EL (cell line): ENCODE measurements at places on chromosomes 12 and 14.

GRCh38 chr12:27383429-27384260 is 51.0 kb downstream of the BMAL2 start:
- peak; percentile 84 for DNase-seq

GRCh38 chr14:77961847-77962580 is 162.1 kb downstream of the ADCK1 start:
- no peak for DNase-seq

GRCh38 chr12:53777936-53778644 is 26.3 kb upstream of the CISTR start:
- DNase-seq, result no peak

GRCh38 chr12:749751-750270 is 2.6 kb upstream of the WNK1 start:
- no peak for DNase-seq

- DNase-seq, result no peak
Observed at GRCh38 chr12:71134405-71134804, 23.4 kb downstream of the TSPAN8 start.

DNA sequence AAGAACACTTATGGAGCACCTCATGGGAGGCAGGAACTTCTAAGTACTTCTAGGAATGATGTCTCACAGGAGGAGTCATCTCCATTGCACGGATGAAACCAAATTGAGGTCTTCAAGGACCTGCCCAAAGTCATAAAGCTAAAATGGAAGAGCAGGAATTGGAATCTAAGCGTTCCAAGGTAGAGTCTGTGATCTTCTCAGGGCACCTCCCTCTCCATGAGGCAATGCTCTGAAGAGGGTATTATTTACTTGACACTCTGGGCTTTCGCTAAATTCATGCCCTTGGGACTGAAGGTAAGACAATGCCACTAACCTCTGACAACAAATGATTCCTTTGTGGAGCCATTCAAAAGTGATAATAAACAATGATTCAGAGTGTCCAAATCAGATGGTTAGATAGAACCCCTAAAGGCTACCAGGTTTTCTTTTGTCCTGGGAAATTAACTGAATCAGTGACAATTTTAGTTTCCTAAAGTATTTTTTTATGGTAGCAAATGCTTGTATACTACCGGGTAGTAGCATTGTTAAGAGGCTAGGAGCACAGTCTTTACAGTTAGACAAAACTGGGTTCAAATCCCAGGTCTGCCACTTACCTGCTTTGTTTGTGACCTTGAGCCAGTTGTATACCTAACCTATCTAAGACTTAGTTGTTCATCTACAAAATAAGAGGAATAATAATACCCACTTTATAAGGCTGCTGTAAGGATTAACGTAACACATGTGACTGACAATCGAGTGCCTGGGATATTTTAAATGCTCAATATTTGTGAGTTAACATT is 12.3 kb downstream of the HMGA2 start:
- no peak for DNase-seq

DNA sequence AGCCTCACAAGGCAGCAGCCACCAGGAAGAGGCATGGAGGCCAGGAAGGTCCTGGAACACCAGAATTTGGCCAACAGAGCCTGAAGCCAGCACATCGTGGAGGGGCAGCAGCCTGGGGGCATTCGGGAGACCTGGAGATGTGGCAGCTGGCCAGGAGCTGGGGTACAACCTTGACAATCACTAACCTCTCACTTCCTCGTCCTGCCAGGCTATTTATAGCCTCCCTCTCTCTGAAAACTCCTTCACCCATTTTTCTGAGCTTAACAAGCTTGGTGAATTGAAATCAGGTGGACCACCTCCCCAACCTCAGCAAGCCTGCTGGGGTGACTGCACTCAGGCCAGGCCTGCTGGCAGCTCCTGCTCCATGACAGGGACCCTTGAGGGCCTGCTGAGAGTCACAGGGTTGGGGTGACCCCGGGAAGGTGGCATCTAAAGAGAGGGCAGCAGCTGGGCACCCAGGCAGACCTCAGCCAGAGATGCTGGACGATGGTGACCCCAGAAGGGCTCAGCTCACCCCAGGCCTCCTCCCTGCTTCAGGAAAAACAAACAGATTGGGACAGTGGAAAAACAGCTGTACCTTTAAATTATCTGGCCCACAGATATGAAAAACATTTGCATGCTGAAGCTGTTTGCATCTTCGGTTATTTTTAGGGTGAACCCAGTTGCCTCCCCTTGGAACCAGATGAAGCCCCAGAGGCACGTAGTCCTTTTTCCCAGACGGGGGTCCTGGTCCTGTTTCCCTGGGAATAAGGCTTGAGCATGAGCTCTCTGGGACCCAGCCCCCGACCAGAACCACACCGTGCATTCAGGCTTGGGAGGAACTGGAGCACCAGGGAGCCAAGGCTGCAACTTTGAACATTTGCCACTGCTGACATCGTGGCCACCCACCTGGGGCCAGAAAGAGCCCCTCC is 67.0 kb downstream of the PITPNM2 start:
- no peak for DNase-seq

- DNase-seq, result no peak
Observed at GRCh38 chr14:34164162-34164864, 213.4 kb upstream of the EGLN3 start.

- DNase-seq, result no peak
Observed at GRCh38 chr14:69321601-69322330, 61.8 kb downstream of the GALNT16 start.

DNA sequence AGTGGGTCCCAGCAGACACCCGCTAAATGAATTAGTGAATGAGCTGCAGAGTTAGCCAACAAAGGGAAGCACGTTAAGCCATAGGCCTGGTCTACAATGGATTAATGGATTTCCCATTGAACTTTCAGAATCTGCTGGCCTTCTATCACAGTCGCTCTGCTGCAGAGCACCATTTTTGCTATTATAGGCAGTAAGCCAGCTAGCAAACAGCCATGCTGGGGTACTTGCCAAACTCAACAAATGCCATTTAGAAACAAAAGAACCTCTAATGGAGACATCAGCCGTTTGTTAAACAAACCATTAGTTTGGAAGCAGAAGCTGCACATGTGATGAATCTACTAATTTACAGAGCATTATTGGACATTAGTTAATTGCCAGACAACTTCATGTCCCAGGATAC is 181.1 kb upstream of the STXBP6 start:
- no peak for DNase-seq

GRCh38 chr12:28489246-28489645 is 299.0 kb downstream of the CCDC91 start:
- DNase-seq, result peak; percentile 22

DNA sequence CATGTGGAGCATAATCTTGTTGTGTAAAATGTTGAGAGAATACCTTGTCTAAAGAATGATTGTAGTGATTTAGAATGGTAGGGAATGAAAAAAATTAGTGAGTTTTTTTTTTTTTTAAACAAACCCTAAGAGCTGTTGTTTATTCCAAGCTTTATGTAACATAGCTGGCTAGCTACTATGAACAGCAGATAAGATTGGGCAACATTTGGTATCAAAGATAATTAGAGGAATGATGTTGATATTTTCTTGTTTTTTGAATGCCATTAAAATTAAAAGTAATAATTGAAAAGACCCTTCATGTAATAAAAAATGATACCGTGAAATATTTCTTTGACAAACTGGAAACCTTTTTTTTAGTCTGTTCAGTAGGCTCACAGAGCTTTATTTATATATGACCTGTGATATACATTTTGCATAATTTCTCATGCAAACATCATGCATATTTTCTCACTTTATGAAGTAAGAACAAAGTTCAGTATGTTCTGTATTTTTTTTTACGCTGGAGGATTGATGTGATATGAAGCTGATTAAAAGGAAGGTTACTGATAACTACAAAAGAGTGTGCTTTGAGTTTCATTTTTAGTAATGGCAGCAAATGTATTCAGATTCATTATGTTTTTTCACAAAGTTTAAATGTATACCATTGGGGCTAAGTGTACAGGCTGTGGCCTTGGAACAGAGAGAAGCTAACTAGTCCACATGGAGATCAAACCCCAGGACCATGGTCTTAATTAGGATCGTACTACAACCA is 8.1 kb downstream of the CPSF6 start:
- DNase-seq, result no peak

- DNase-seq, result peak; percentile 91
Observed at GRCh38 chr12:51951199-51951842, at the start of gene ACVR1B. Gene ACVR1B (plus strand): TSS chr12:51951699. CDS start chr12:51951744, 45 bp downstream.

DNA sequence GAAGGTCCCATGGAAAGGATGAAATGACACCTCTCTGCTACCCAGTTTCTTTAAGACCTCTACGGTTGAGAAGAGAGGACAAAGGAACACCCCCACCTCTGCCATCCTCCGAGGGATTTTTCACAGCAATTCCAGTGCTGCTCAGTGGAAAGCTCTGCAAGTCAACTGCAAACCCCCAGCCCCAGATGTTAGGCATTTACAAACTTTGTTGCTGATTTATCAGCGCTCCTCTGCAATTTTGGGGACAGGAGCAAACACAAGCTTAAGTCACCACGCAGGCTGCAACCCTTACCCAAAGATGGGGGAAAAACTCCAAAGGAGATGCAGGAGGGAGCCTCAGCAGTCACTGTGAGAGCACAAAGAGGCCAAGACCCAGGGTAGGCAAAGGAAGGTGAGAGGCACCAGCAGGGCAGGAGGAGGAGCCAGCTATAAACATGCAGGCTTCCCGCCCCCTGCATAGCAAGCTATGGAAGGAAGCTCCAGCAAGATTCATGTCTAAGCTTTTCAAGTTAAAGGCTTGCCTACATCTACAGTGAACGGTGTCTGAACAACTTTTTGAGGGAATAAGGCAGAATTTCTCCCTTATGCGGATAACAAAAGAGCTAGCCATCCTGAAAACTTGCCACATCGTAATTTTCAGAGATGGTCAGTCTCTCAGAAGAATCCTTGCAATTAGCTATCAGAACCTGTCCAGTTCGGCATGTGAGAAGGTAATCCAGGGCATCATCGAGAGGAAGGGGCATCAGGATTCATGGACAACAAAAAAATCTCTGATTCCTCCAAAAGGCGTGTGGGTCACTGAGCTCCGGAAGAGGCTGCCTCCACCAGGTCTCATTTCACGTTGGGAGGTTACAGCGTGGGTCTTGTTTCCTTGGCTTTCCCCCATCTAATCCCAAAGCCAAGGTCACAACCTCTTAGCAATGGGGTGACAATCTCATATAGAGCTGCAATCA is 3.9 kb downstream of the CTDSP2 start:
- peak; percentile 37 for DNase-seq

DNA sequence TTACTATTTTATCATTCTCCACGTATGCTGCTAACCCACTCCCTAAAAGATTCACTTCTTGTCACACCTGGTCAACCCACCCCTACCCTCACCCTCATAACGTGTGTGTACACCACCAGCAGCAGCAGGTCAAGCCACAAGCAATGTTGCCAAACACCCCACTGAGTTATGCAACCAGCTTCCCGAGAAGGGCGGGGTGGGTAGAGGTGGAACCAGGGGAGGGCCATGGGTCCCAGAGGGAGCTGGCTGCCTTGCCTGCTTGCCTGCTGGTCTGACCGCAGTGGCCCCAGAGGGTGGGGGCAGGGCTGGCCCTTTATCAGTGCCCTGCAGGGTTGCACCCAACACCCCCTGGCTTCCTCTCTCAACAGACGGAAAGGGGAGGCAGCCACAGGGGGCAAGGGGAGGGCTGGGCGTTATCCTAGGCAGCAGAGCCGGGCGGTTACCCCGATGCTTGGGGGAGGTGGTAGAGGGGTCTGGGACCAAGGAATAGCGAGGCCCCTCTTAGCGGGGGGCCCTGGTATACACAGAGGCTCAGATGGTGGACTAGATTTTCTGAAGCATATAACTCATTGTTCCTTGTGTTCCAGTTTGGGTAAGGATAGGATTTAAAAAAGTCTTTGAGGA is 3.5 kb upstream of the NFE2 start:
- peak; percentile 41 for DNase-seq

DNA sequence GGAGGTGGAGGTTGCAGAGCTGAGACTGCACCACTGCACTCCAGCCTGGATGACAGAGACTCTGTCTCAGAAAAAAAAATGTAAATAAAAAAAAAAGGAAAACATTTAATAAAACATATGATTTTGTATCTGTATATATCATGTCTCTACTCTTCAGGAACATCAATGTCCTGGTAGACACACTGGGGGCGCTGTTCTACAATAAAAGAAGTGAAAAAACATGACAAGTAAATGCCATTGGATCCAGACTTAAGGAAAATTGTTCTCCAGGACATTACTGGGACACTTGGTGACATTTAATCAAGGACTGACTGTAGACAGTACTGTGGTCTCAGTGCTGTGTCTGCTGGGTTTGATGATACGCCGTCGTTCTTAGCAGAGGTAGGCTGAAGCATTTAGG is 15.5 kb upstream of the KLC1 start:
- DNase-seq, result no peak

GRCh38 chr14:105467249-105467941 is 7.2 kb upstream of the CRIP2 start:
- no peak for DNase-seq

GRCh38 chr14:94961386-94962165 is 191.7 kb upstream of the GSC start:
- DNase-seq, result no peak
